ENCODE measurements at places on chromosomes 2 and 18. TPM values are rescaled to one million over a fixed set of nuclear protein-coding genes. Genes with fewer than 3 reads are reported as not detected.
A peak's percentile ranks its signal among the peaks of the same experiment; 100 is the strongest.

DNA sequence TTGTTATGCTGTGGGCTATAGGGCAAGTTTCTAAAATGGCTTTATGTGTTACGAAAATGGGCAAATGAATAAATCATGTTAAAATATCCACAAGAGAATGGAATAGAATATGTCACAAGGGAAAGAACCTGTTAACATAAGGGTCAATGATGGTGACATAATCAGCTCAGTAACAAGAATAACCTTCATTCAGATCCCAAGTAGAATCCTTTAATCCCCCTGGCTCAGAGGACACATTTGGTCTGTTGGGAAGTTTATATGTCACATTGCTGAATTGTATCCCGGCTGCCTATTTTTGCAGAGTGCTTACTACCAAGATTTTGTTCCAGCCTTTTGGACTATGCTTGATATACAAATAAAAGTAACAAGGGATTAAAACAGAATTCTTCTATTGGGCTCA, 13.1 kb upstream of the LGALSL start:
- no peak for DNase-seq

- peak; percentile 58 for DNase-seq
Measured at GRCh38 chr2:239226677-239227581, 173.9 kb downstream of the HDAC4 start.

DNA sequence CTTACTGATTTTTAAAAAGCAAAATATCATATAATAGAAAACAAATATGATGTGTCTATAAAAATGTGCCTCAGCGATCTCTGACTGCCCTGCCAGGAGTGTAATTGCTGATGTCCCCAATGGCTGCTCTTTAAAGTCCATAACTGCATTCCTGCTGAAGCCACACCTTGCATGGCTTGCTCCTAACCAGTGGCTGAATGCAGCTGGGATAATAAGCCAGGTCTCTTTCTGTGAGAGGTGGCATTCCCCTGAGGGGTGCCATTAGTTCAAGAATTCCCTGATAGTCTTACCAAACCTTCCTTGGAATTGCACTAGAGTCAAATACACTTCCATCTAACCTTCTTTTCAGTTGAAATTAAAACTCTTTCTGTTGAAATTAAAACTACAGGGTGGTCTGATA, 125.8 kb upstream of the ZNF804A start:
- DNase-seq: no peak

- no peak for DNase-seq
Measured at GRCh38 chr2:96955762-96956161, 30.6 kb downstream of the FAM178B start.

GRCh38 chr18:55249550-55249949, 290.3 kb upstream of the CCDC68 start:
- no peak for DNase-seq

GRCh38 chr2:234840336-234840735, 111.5 kb upstream of the SH3BP4 start:
- DNase-seq: no peak

DNA sequence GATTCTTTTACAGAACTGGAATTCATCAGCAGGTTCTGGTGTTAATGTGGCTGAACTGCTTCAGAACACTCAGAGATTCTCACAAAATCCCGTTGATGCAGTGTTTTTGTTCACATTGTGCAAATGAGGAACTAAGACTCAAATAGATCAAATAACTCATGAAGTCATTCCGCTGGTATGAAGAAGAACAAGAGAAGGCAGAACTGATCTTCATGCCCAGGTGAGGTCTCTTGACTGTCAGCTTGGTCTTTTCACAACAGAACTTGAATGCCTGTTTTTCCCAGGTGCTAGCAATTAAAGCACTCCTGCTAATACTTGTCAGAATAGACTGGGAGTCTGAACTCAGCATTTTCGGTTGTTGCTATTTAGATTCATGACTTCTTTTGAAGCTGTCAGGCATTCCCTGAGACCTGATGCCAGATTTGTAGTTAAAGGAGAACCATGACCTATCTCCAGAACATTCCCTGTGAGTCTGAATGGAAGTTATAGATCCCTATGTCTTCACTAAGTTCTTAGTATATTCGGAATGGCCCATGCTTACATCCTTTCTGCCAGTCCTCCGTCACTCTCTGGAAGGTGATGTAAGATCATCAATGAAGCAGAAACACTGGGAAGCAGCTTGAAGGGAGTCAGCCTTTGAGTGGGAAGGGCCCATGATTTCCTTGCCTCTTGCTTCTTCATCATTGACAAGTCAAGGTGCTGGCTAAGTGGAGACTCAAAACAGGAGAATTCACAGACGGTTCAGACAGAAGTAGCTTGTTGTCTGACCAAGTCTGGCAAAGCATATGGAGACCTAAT, 155.7 kb downstream of the MTCL1 start:
- DNase-seq: no peak

- no peak for DNase-seq
Measured at GRCh38 chr2:43452318-43452731, 143.5 kb downstream of the THADA start.

DNA sequence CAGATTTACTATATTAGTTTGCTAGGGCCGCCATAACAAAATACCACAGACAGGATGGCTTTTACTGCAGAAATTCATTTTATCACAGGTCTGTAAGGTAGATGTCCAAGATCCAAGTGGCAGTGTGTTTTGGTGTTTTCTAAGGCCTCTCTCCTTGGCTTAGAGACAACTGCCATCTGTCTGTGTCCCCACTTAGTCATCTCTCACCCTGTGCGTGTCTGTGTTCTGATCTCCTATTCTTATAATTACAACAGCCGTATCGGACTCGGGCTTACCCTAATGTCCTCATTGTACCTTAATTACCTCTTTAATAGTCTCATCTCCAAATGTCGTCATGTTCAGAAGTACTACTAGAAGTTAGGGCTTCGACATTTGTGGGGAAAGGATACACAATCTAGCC, 362.3 kb upstream of the CDH19 start:
- no peak for DNase-seq

GRCh38 chr2:109633284-109633961, 19.3 kb downstream of the SOWAHC start:
- no peak for DNase-seq

Gene EPB41L5
- 9.3 TPM for total RNA-seq

Gene CABLES1
- 3.2 TPM for total RNA-seq

Gene GAL3ST2
- not detected for total RNA-seq

Gene GATA6
- 62.3 TPM for total RNA-seq

Gene CCDC141
- total RNA-seq: 139 TPM

Gene MORN2
- 20.4 TPM for total RNA-seq

Gene KLHL29
- 0.69 TPM for total RNA-seq

Gene RPIA
- 19.1 TPM for total RNA-seq

All from left ventricle myocardium superior (tissue), 1 donor.